Kidney tubule cell (primary cell): ENCODE measurements at places on chromosomes 5 and 9.

- no peak for DNase-seq
Measured at GRCh38 chr9:7721291-7721690, 78.3 kb downstream of the DMAC1 start.

- DNase-seq, result peak; percentile 86
Measured at GRCh38 chr5:160508780-160509361, 87.2 kb downstream of the PTTG1 start.

DNA sequence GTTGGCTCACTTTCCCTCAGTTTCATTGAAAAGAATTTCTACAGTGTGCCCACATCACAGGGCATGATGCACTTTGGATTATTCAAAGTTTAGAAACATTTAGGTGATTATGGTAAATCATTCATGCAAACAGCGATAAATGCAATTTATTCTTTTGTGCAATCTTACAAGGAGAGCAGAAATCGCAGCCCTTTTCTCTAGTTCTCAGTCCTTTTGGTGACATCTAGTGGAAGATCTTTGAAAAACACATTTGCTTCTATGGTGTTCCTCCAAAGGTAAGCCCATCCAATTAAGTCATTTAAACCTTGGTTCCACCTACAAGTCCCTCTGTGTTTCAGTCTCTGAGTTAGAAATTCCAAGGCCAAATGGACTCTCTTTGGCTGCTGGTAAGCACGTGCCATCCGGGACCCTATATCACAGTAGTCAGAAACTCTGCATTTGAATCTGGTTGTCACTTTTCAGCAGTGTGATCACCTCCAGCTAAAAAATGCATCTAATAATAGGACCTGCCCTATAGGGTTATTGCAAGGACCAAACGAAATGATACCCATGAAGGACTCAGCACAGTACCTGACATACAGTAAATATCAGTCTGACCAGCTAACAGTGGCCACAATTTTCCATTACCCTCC lies 66.4 kb downstream of the MACROH2A1 start:
- peak; percentile 58 for DNase-seq

DNA sequence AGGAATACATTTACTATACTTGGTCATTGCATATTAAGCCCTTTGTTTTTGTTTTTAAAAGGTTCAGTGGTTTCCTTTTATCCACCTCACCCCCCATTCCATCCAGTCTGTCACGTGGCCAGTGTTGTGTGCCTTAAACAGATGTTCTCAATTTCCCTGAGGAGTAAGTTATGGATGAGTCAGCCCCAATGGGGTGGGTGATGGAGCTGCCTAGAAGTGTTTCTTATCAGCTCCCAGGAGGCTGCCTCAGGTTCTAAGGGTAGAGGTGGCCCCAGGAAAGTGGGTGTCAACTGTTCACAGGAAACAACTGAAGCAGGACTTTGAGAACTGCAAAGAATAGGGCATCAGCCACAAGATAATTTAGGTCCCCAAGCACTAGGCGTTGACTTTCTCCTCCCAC lies 41.1 kb downstream of the ACTBL2 start:
- peak; percentile 87 for DNase-seq

DNA sequence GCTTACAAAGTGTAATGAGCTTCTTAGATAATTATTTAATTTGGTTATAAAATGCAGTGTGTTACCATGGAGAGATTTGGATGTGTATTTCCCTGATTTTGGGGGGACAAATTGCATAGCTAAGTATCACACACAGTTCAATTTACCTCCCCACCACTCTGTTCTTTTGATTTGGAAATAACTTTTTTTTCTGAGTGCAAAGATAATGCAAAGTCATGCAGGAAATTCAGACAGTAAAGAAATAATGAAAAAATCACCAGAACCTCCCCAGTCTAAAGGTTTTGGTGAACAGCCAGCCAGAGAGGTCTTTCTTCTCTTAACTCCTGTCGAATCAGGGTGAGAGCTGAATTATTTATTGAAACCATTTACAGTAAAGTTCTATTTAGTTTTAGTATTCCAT lies 3.2 kb downstream of the ADGRV1 start:
- DNase-seq, result no peak
